RWPE1 (cell line): ENCODE measurements at places on chromosomes 3 and 15.

DNA sequence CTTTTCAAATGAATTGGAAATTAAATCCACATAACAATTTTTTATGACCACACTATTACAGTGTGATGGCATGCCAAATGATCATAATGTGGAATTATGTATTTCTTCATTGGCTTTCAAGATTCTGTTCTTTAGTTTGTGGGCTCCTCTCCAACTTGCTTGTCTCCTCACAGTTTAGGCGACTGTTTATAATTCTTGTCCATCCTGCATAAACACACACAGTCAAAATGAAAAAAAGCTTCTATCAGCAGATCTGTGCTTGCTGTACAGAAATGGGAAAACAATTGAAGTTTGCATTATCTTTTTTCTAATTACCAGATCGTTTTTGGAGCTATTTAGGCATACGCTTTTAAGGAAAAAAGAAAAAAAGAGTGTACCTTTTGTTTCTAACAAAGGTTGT lies 37.0 kb downstream of the OPA1 start:
- DNase-seq = no peak

- DNase-seq = no peak
These were observed 8.1 kb upstream of the GNB5 start for GRCh38 chr15:52199271-52199670.

DNA sequence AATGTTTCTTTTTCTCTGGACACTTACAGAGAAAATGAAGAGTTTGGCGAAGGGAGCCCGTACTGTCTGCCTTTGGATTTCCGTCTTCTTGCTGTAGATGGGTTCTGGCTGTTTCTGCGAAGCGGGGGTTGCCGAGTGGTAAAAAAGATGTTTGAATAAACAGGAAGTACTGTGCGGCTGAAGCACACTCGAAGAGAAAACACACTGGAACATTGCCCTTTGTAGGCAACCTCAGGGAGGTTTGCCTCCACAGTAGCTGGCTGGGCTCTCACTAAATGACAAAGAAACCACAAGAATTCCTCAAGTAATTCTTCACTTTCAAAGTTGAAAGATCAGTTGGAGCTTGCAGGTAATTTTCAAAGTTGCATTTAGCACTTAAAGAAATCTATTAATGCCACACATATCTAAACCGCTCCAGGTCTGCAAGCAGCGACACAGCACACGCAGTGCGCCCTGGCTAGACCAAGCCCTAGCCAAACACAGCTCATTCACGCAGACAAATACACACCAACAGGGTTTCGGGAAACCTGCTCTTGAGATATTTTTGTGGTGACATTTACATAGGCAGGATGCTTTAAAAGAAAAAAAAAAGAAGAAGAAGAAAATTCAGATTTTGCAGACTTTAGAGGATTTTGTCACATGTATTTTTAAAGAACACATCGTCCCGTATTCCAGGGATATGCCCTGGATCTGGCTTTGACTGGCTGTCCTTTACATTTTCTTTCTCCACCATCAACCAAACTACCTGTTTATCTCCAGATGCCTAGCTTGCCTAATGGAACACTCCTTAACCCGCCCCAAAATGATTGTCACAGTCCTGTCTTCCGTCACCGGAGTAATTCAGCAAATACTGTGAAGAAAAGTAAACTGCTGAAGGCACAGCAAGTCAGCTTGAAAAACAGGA lies 452.8 kb downstream of the FOXP1 start:
- DNase-seq = peak; percentile 30

GRCh38 chr3:53161450-53161819 lies 426 bp downstream of the PRKCD start:
- peak; percentile 20 for DNase-seq

- DNase-seq = no peak
These were observed 143.9 kb downstream of the GABRB3 start for GRCh38 chr15:26628879-26629529.

DNA sequence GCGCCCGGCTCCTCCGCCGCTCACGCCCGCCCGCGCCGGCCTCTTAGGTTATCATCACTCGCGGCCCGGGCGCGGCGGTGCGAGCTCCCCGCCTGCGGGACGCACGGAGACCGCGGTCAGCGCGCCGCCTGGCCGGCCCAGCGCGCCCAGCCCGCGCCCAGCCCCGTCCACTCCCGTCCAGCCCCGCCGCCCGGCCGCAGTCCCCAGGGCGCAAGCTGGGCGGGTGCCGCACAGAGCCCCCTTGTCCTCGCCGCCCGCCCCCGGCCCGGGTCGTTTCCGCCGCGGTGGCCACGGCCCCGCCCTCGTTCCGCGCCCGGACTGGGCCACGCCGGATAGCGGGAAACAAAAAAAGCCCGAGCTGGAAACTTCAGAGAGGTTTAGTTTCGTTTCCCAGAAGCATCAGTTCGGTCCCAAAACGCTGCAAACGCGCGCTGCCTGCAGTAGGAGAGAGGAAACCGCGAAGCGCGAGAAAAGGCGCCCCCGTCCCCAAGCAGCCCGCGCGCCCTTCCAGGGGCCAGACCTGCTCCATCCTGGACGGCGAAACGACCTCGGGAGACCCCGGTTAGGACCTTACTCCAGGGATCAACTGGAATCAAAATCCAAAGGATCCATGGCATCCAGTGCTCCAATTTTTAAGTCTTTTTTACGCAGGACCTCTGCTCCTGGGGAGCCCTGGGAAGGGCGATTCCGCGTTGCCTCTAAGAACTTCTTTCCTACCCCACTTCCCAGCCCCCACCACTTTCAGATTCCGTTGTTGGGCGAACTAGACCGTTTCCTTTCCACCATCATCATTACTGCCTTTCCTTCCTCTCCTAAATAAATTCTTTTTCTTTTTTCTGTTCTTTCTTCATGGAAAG lies at the start of gene ATP10A:
Gene ATP10A, minus strand, starts transcription at position 217 of the 857 bp plus-strand sequence. CDS start 231 bp downstream, outside the sequence.
- no peak for DNase-seq

GRCh38 chr3:146161663-146162002 lies 649 bp upstream of the PLOD2 start:
- DNase-seq = no peak

GRCh38 chr3:71309886-71310285 lies 273.6 kb downstream of the FOXP1 start:
- no peak for DNase-seq

- DNase-seq = no peak
These were observed 123.5 kb downstream of the NUP210 start for GRCh38 chr3:13296662-13297061.

- no peak for DNase-seq
These were observed 50.0 kb upstream of the TRPM1 start for GRCh38 chr15:31151301-31152233.

- DNase-seq = no peak
These were observed 30.8 kb downstream of the ARHGEF26 start for GRCh38 chr3:154151969-154152368.

- no peak for DNase-seq
These were observed 58.5 kb downstream of the TP53BP1 start for GRCh38 chr15:43434446-43434845.

DNA sequence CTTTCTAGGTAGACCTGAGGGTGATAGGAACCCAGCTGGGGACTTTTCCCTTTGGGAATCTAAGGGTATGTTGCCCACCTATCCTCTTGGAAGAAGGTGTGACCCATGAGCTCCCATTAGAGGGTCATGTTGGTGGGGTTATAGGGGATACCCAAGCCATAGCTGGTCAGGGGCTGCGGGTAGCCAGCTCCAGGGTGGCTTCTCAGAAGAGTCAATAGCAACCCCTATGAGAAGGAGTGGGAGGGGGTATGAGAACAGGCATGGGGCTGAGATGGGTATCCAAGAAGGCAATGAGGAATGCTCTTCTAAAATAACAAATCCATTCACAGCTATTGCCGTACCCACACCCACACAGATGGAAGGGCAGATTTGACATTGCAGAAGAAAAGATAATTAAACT lies 217.8 kb downstream of the UACA start:
- DNase-seq = no peak

DNA sequence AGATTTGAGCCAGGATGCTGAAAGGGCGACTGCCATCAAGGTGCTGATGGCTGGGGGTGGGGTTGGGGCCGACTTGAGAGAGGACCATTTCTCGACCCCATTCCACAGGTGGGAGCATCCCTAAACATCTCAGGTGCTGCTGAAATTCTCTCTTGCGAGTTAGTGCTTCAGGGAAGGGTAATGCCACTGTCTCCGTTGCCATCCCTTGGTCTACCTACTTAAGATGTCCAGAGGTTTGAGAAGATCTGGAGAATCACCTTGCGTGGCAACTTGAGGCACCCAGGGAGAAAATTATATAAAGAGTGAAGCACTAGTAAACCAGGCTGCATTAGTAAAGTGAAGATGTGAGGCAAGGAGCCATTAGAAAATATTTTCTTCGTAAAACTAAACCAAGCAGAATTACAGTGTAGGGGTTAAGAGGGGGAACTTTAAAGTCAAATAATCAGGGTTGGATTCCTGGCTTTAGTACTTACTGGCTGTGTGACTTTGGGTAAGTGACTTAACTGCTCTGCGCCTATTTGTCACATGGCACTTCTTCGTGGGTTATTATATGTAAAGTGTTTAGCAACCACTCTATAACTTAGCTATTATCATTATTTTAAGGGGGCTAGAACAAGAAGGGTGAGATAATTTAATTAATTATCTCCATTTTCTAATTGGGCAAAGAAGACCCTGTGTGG lies 662 bp upstream of the RFTN1 start:
- no peak for DNase-seq

DNA sequence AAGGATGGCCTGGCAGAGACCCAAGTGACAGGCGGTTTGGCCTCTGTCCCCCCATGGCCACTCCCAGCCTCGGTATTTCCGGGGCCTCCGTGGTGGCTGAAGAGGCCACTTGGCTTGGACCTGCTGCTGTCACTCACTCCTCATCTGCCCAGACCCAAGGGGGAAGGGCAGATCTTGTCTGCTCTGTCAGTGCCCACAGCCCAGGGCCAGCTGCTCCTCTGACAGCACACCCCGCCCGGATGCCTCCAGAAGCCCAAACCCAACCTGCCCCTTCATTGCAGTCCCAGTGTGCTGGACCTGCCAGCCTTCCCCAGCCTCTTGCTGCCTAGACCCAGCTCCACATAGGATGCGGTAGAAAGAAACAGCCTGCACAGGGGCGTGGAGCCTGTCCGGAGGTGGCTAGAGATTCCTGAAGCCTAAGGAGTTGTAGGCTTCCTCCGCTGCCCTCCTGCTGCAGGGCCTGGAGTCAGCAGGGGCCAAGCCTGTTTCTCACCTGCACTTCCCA lies 52.0 kb downstream of the MAGEF1 start:
- no peak for DNase-seq

GRCh38 chr15:101001056-101001455 lies 81.9 kb downstream of the LRRK1 start:
- no peak for DNase-seq

GRCh38 chr3:14256046-14256445 lies 77.4 kb downstream of the LSM3 start:
- DNase-seq = no peak

GRCh38 chr3:185420762-185421161 lies 57.8 kb downstream of the MAP3K13 start:
- peak; percentile 11 for DNase-seq

GRCh38 chr3:96700322-96701315 lies 113.8 kb upstream of the EPHA6 start:
- DNase-seq = no peak

GRCh38 chr3:70992131-70992530 lies 591.4 kb downstream of the FOXP1 start:
- DNase-seq = no peak

DNA sequence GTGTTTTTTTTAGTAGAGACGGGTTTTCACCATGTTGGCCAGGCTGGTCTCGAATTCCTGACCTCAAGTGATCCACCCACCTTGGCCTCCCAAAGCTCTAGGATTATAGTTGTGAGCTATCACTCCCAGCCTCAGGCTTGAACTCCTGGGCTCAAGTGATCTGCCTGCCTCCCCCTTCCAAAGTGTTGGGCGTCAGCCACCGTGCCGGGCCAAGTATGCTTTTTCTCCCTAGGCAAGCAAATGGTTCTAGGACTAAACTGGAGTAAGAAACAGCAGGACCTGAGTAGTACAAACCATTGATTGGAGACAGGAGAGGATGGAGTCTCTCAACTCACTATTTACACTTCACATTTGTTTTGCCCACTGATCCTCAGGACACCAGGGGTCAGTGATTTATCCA lies 4.6 kb upstream of the PTPN9 start:
- DNase-seq = no peak

- DNase-seq = no peak
These were observed 154.2 kb downstream of the IMPG2 start for GRCh38 chr3:101166150-101166549.

DNA sequence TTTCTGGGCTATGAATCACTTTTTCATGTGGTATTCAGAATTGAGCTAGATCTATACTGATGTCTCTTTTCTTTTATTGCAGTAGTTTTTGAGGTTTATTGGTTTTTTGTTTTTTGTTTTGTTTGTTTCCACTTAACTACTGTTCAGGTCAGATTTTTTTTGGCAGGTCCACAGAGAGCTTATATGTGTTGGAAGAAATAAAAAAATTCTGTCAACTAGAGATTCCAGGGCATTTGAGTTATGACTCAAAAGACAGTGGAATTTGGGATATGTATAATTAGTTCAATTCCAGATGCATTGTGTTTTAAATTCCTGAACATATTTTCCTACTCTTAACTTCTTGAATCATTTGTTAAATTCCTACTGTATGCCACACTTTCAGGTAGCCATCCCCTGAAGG lies 727.2 kb downstream of the SI start:
- no peak for DNase-seq

DNA sequence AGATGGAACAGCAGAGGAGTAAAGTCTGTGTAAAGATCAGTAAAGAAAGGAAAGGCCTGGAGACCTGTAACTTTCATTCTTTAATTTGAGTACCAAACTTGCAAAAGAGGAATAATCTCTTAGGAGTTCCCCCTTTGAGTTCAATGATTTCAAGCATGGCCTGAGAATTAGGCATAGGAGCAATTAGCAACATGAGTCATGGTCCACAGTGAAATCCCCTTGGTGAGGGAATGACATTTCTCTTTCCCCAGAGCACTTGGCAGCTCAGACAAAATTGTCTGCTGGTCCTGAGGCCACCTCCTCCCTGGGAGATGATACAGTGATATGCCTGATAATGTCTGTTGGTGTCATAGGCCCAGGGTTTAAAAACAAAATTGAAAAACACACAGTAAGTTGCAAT lies 81.4 kb upstream of the CRBN start:
- DNase-seq = no peak

GRCh38 chr15:57172925-57173324 lies 203.4 kb upstream of the CGNL1 start:
- no peak for DNase-seq

GRCh38 chr3:25895443-25895842 lies 105.6 kb downstream of the OXSM start:
- no peak for DNase-seq

GRCh38 chr15:68500363-68501258 lies 68.6 kb upstream of the ITGA11 start:
- DNase-seq = no peak

DNA sequence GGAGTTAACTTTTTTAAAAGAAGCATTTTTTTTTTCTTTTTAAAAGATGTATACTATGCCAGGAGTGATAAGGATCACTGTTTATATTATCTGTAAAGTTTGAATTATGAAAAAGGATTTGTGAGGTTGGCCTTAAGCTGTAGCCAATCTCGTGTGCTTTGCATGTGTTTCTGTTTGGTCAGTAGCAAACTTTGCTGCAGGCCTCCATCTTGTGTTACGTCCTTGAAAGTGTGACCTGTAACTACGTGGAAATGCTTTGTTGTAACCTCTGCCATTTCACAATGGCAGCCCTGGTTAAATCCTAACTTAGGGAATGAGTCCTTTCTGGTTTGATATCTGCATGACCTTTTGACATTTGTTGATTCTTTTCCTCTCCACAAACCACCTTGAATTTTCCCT lies 1345.6 kb downstream of the NSUN3 start:
- DNase-seq = no peak

- DNase-seq = no peak
These were observed 13.8 kb downstream of the ATP10A start for GRCh38 chr15:25849157-25849921.
